GM04504 (cell line): ENCODE measurements at places on chromosomes 5 and 9.
A peak's percentile ranks its signal among the peaks of the same experiment; 100 is the strongest.

- no peak for DNase-seq
Observed at GRCh38 chr9:136527721-136528710, 17.8 kb downstream of the NOTCH1 start.

- DNase-seq = no peak
Observed at GRCh38 chr9:132068605-132069004, 11.1 kb downstream of the MED27 start.

DNA sequence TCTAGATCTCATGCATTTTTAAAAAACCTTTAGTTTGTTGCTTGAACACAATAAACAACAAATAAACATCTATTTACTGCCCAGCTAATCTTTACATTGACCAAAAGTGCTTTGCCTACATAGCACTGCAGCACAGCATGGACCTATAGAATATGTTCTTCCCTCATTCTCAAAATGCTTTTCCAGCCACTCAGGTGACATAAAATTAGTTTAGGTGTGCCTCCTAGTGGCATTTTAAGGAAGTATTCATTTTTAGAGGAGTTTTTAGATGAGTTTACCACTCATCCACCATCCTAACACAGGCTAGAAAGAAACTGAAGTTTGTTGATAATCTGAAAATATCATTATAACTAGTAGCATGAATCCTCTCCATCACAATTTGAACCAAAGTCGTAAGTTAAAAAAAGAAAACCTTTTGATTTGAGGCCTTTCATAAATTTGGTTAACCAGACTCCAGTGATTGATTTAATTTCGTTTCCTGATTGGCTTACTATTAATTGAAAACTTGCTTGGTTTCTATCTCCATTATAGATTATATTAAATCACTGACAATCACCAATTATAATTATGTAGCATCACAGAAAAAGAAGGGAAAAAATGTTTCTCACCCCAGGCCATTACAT is 12.6 kb downstream of the PLGRKT start:
- DNase-seq = no peak

GRCh38 chr5:155079698-155080097 is 66.1 kb downstream of the KIF4B start:
- DNase-seq = no peak

DNA sequence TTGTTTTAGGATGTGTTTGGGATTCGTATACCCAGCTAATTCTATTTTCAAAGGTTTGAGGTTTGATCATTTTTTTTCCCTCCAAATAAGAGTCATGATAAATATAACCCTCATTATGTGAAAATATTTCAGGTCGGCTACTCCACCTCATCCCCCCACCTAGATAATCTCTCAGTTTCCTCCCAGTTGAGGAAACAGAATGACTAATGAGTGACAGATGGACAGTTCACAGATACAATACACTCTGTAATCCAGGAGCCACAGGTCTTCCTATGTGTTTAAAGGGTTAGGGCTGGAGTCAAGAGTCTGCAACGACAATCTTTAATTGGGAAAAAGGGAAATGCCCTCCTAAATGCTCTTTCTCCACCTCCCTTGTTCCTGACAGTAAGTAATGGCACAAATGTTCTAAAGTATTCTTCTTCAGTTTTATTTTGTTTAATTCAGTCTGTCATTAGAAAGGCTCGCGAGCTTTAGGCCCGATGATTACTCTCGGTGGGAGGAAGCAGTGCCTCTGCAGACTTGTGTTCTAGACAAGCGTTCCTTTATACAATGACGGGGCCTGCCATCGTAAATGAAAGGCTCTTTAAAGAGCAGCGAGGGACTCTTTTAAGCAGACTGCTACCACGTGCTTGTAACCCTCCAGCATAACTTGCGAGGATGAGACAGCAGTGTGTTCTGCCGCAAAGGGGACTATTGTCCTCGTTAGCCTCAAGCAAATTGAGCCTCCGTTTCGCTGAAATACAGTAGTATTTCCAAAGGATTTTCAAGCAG is 69.0 kb downstream of the MEF2C start:
- no peak for DNase-seq

DNA sequence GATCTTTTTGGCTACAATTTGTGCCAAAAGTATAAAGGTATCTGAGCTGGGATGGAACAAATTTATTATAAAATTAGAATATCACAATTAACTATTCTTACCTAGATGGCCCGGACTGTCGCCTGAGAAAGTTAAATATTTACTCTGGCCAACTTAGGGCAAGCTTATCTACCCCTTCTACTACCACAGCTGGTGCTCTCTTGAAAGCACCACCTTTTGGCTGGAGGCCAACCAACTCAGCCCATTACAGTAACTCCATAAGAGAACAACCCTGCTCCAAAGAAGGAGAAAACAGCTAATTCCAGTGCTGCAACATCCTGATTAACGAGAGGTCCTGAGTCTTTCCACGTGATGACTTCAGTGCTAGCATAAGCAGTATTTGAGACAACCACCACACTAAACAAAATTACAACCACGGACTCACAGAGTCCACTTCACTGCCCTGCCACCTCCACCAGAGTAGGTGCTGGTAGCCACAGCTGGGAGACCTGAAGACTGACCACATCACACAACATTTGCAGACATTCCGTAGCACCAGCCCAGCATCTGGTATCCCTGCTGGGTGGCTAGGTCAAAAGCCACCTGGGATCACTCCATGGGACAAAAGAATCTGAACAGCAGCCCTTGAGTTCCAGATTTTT is 43.2 kb downstream of the RGMB start:
- no peak for DNase-seq

GRCh38 chr5:149680810-149681221 is 49.3 kb upstream of the PPARGC1B start:
- no peak for DNase-seq

DNA sequence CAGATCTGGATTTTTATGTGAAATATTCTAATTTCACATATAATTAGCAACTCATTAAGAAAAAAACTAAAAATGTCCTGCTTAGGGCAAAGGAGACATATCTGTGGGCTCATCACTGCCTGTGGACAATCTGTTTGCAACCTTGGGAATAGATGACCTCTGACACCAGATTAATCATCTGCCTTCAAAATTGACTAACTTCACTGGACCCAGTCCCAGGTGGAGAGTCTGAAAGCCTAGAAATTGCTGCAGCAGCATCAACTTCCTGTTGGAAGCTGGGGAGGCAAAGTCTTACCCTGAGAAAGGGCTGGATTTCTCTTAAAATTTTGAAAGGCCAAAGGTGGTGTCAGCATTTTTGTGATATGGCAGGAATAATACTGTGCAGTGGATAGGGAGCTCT is 76.3 kb upstream of the TNC start:
- no peak for DNase-seq

- no peak for DNase-seq
Observed at GRCh38 chr9:35229779-35230143, 68.0 kb downstream of the UNC13B start.

DNA sequence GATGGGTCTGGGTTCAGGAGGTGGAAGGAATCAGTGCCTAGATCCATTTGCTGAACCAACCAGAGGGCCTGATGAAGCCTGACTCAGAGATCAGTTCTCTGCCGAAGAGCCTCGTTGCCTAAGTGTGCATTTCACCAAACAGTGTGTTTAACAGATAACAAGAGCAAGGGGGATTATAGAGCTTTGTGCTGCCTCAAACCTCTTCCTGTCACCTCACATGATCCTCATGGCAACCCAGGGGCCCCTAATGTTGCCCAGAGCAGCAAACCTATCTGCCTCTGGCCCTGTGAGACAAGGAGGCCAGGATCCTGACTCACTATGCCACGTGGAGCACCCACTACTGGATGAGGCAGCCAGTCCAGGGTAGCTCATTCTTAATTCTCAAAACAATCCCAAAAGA is 66.3 kb upstream of the EPB41L4B start:
- DNase-seq = no peak

GRCh38 chr5:2465383-2465782 is 286.1 kb downstream of the IRX2 start:
- no peak for DNase-seq

GRCh38 chr9:36976371-36977030 is 57.6 kb downstream of the PAX5 start:
- DNase-seq = no peak

DNA sequence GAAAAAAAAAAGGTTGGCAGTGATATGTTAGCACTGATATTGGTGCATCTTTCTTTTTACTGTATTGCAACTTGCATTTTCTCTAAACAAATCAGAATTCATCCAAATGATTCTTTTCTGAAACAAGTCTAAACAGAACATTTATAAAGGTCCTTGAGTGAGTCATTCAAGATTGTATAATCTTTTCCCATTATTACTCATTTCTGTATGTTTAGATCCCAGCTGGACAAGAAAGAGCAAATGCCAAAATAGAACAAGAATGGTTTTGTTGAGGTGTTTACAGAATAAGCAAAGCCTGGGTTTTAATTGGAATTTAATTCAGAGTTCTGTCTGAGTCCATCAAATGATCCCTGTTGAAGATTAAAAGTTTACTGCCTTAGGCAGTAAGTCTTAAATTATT is 112.3 kb downstream of the VCAN start:
- DNase-seq = no peak

GRCh38 chr5:72040513-72040912 is 66.8 kb upstream of the MAP1B start:
- DNase-seq = no peak

DNA sequence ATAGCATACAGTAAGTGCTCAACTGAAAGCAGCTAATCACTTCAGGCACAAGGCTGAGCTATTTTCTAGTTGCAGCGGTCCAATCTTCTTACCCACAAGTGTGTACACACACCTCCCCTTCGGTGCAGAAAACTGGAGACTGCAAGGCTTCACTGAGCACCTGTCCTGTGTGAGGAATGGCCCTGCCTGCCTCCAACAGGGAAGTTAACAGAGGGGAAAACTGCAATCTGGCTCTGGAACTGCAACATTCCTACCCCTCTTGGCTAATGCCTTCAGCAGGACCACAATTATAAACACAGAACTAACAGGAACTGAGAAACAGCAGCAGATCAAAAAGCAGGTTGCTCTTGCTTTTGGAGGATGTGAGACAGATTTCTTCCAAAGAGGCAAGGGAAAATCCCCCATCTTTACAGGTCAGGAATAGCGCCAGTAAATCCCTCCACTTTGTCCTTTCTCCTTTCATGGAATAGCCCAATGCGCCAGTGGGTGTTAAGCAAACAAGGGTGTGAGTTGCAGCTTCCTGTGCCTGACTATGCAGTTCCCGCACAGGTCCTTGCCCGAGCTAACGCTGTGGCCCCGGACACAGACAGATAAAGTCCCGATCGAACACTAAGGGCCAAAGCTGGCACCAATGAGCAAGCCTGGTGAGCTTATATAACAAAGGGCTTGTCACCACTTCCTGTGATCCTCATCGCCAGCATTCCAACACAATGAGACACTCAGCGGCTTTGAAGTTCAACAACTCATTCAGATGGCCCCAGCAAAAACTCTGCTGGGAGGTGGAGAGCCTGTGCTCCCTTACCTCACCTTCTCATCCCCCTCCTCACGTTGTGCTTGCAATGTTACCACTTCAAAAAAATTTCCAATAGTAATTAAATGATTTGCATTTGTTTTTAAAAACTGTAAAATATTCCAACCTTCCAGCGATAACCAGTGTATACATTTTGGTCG is 21.5 kb downstream of the SHB start:
- DNase-seq = peak; percentile 85

- no peak for DNase-seq
Observed at GRCh38 chr5:157443041-157443549, 16.9 kb upstream of the NIPAL4 start.

- DNase-seq = no peak
Observed at GRCh38 chr9:114163517-114163951, 8.2 kb downstream of the COL27A1 start.

DNA sequence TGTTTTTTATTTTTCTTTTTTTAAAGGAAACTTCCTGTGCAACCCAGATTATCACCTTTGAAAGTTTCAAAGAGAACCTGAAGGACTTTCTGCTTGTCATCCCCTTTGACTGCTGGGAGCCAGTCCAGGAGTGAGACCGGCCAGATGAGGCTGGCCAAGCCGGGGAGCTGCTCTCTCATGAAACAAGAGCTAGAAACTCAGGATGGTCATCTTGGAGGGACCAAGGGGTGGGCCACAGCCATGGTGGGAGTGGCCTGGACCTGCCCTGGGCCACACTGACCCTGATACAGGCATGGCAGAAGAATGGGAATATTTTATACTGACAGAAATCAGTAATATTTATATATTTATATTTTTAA is 2.1 kb downstream of the CSF2 start:
- no peak for DNase-seq

DNA sequence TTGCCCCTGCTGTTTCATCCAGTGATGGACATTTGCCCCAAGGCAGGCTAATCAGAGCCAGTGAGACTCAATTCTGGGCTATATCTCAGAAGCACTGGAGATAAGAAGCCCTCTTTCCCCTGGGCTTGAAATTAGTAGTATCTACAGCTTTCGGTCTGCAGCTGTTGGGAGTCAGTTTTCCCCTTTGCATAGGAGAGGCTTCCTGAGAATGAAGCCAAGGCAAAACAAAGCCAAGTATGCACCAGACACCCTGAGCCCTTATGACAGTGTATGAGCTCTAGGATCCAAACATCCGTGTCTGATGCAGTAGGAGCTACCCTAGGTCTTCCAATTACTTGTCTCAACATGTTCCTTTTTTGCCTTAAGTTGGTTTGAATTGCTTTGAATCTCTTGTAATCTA is 79.2 kb upstream of the PANK3 start:
- DNase-seq = no peak

- DNase-seq = no peak
Observed at GRCh38 chr9:88536023-88536324, 996 bp downstream of the NXNL2 start.

- DNase-seq = no peak
Observed at GRCh38 chr5:4533457-4534105, 606.5 kb upstream of the ADAMTS16 start.

GRCh38 chr9:79812507-79813257 is 240.9 kb downstream of the TLE4 start:
- DNase-seq = no peak

- DNase-seq = no peak
Observed at GRCh38 chr9:136512651-136513071, 29.8 kb upstream of the SEC16A start.

- DNase-seq = no peak
Observed at GRCh38 chr5:154394307-154394706, 51.5 kb upstream of the SAP30L start.

DNA sequence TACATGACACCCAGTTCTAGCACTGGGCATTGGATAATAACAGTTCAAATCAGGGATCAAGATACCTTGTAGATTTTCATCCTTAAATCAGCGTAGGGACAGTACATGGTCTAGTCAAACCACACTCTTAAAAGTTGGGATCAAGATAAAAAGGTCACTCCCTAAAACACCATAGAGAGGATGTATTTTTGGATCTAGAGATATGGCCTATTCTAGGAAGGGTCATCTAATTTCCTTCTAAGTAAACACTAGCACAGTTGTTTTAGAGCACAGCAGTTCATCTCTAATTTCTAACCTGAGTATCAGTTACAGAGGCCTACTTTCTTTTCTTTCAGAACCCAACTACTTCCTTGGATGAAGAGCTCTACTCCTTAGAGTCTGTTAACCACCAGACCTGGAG is 166.4 kb upstream of the GRIN3A start:
- no peak for DNase-seq

- DNase-seq = no peak
Observed at GRCh38 chr5:2302169-2302568, 419.4 kb upstream of the IRX4 start.

GRCh38 chr9:19640014-19640413 is 148.8 kb downstream of the SLC24A2 start:
- DNase-seq = no peak

- no peak for DNase-seq
Observed at GRCh38 chr9:1077616-1078015, 27.5 kb downstream of the DMRT2 start.
